Neural progenitor cell (in vitro differentiated cells): ENCODE measurements at places on chromosomes 2 and 18. TPM values are rescaled to one million over a fixed set of nuclear protein-coding genes. Genes with fewer than 3 reads are reported as not detected.

GRCh38 chr2:17149945-17150344 lies 368.3 kb downstream of the RAD51AP2 start:
- H3K27me3 ChIP-seq = no peaks in the 10 kb centered on the region
- no peak overlapping the region for H3K4me3 ChIP-seq
- H3K27ac ChIP-seq = no peak overlapping the region
- no peaks in the 10 kb centered on the region for H3K36me3 ChIP-seq
- H3K4me1 ChIP-seq = no peaks in the 10 kb centered on the region

GRCh38 chr2:155215037-155215707 lies 516.7 kb downstream of the KCNJ3 start:
- no peak for DNase-seq
- no peaks in the 10 kb centered on the region for H3K36me3 ChIP-seq
- peaks cover 9% of the 10 kb centered on the region for H3K4me1 ChIP-seq
- no peak overlapping the region for H3K4me3 ChIP-seq

DNA sequence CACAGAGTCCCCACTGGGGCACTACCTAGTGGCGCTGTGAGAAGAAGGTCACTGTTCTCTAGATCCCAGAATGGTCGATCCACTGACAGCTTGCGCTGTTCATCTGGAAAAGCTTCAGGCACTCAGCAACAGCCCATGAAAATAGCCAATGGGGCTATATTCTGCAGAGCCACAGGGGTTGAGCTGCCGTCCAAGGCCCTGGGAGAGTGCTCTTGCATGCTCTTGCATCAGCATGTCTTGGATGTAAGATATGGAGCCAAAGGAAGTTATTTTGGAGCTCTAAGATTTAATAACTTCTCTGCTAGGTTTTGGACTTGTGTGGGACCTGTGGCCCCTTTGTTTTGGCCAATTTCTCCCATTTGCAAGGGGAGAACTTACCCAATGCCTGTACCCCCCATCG lies 164.7 kb upstream of the HNMT start:
- H3K36me3 ChIP-seq = no peaks in the 10 kb centered on the region
- no peak overlapping the region for H3K27ac ChIP-seq
- no peak for DNase-seq
- no peak overlapping the region for H3K4me3 ChIP-seq
- no peaks in the 10 kb centered on the region for H3K27me3 ChIP-seq
- no peaks in the 10 kb centered on the region for H3K4me1 ChIP-seq

DNA sequence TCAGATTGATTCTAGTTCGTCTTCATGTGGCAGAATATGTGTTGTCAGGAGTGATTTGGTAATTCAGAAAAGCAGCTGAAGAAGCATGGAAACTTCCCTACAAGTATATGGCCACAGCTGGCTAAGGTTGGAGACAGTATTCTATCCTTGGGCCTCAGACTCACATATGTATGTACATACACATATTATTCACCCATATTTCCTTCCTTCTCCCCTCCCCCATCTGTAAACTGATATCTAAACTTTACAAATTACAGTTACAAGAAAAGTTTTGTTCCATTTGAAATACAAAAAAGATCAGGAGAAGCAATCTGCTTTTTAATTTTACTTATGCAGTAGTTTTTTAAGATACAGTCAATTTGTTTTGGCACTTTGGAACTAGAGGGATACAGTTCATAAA lies 3.1 kb downstream of the SP3 start:
- H3K27ac ChIP-seq = no peak overlapping the region
- peaks cover 17% of the 10 kb centered on the region for H3K36me3 ChIP-seq
- DNase-seq = no peak
- H3K4me1 ChIP-seq = peaks cover 28% of the 10 kb centered on the region
- H3K27me3 ChIP-seq = no peaks in the 10 kb centered on the region

GRCh38 chr2:227450311-227450841 lies 21.6 kb upstream of the AGFG1 start:
- no peak overlapping the region for H3K4me3 ChIP-seq
- H3K4me1 ChIP-seq = peaks cover 6% of the 10 kb centered on the region
- H3K27me3 ChIP-seq = no peaks in the 10 kb centered on the region
- no peaks in the 10 kb centered on the region for H3K36me3 ChIP-seq
- DNase-seq = no peak

DNA sequence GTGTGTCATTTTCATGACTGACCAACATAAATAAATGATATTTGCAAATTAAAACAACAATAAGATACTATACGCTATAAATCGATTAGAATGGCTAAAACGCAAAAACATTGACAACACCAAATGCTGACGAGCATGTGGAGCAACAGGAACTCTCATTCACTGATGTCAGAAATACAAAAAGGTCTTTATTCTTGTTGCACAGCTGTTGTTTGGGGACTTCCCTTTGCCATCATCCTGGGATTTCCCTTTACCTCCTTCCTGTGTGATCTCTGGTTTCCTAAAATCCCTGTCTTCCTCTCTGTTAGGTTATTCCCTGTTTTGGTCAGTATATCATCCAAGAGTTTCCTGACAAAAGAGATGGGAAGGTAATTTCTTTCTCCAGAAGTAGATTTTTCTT lies 66.0 kb downstream of the NOL10 start:
- H3K4me1 ChIP-seq = no peaks in the 10 kb centered on the region
- H3K27me3 ChIP-seq = no peaks in the 10 kb centered on the region
- H3K4me3 ChIP-seq = no peak overlapping the region
- H3K27ac ChIP-seq = no peak overlapping the region
- H3K36me3 ChIP-seq = no peaks in the 10 kb centered on the region

GRCh38 chr2:159362816-159363251 lies 76.3 kb upstream of the WDSUB1 start:
- H3K27ac ChIP-seq = no peak overlapping the region
- H3K36me3 ChIP-seq = peaks cover 2% of the 10 kb centered on the region
- H3K4me3 ChIP-seq = no peak overlapping the region
- no peak for DNase-seq
- H3K4me1 ChIP-seq = no peaks in the 10 kb centered on the region

- H3K36me3 ChIP-seq = no peaks in the 10 kb centered on the region
- no peak for DNase-seq
- no peak overlapping the region for H3K27ac ChIP-seq
- no peaks in the 10 kb centered on the region for H3K4me1 ChIP-seq
- H3K27me3 ChIP-seq = no peaks in the 10 kb centered on the region
Measured at GRCh38 chr2:46872902-46873603, 42.6 kb downstream of the MCFD2 start.

DNA sequence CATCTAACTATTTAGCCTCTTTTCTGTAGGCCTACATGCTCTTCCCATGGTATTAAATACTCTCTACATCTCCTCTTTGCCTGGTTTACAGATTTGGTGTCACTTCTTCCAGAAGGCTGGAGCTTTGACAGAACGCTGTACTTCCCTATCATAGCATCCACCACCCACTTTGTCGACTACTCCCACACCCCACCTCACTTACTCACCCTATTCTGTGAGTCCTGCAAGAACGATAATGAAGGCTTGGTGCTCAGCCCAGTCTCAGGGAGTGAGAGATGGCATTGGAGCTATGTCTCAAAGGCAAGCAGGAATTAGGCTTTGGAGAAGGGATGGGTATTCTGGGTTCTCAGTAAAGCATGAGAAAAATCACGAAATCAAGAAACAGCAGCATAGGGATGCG lies 20.3 kb upstream of the KDM3A start:
- H3K27me3 ChIP-seq = peaks cover 18% of the 10 kb centered on the region
- DNase-seq = no peak
- no peak overlapping the region for H3K4me3 ChIP-seq
- no peak overlapping the region for H3K27ac ChIP-seq
- H3K36me3 ChIP-seq = no peaks in the 10 kb centered on the region
- H3K4me1 ChIP-seq = no peaks in the 10 kb centered on the region

DNA sequence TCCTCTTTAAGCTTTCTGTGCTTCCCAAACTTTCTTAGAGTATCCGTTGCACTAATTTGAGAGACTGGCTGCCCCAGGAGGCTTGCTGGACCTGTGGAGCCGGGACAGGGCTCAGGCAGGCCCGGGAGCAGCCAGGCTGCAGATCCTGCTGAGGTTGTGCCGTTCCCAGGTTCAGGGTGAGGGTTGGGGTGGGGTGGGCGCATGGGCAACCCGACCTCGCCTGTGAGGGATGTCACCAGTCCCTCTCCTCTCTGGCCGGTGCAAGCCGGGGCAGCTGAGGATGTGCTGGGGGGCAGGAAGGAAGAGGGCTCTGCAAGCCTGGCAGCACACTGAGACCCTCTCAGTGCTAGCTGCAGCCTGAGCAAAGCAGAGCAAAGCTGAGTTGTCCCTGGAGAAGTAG lies 57.6 kb downstream of the DYSF start:
- H3K36me3 ChIP-seq = no peaks in the 10 kb centered on the region
- H3K4me3 ChIP-seq = no peak overlapping the region
- H3K4me1 ChIP-seq = no peaks in the 10 kb centered on the region
- no peaks in the 10 kb centered on the region for H3K27me3 ChIP-seq
- no peak for DNase-seq

DNA sequence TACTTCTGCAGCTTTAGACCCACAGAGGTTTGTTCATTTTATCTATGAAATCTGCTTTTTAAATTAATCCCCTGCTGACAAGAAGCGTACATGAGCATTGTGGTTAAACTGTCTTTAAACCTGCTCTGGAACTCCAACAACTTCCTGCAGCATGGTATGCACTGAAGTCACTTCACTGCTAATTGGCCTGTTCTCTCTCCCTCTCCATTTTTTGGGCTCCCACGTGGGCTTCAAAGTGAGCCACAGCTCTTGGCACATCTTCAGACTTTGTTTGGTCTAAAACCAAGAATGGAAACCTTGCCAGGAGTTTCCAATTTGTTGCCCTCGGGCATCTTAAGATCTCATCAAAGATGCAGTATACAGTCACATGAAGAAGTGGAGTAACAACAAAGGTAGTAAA lies 311.4 kb downstream of the LRRTM1 start:
- H3K4me3 ChIP-seq = no peak overlapping the region
- H3K4me1 ChIP-seq = no peaks in the 10 kb centered on the region
- H3K27ac ChIP-seq = no peak overlapping the region
- no peak for DNase-seq
- H3K27me3 ChIP-seq = no peaks in the 10 kb centered on the region
- H3K36me3 ChIP-seq = no peaks in the 10 kb centered on the region

DNA sequence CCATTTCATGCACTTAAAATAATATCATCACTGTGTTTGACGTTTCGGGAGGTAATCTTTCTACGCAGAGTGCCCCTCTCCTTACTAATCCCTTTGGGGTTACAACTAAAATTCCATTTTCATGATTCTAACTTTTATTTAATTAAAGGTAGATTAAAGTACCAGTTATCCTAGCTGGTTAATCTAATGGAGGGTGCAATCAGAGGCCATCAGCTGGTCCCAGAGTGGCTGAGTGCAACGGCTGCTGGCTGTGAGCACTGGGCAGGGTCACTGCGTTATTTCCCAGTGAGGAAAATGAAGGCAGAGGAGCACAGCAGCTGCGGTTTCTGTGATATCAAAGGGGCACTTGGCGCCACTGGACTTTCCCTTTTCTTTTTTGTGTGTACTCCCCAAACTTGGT lies 12.1 kb downstream of the SCYGR4 start:
- H3K27me3 ChIP-seq = no peaks in the 10 kb centered on the region
- H3K36me3 ChIP-seq = no peaks in the 10 kb centered on the region
- no peak overlapping the region for H3K4me3 ChIP-seq
- H3K4me1 ChIP-seq = peaks cover 6% of the 10 kb centered on the region

- peak; percentile 63 for DNase-seq
- no peak overlapping the region for H3K27ac ChIP-seq
- no peak overlapping the region for H3K4me3 ChIP-seq
- H3K36me3 ChIP-seq = no peaks in the 10 kb centered on the region
Measured at GRCh38 chr18:34820360-34821065, 110.4 kb downstream of the DTNA start.

DNA sequence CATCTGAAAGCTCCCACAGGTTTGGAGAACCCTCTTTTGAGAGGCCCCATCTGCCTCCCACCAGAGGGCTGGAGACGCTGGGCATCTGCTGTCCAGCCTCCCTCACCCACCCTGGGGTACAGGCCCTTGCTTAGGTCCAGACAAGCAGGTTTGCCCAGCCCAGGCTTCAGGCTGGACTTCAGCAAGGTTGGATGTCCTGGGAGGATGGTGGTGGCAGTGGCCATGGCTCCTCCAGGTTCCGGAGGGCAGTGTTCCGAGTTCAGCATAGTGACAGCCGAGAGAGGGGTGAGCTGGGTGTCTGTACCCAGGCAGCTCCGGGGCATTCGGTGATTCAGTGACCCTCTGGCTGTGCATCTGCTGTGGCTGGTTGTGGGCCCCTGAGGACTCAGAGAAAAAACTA lies 58.2 kb upstream of the HDAC4 start:
- H3K27me3 ChIP-seq = no peaks in the 10 kb centered on the region
- H3K36me3 ChIP-seq = no peaks in the 10 kb centered on the region
- no peak overlapping the region for H3K4me3 ChIP-seq
- H3K4me1 ChIP-seq = no peaks in the 10 kb centered on the region
- H3K27ac ChIP-seq = no peak overlapping the region

DNA sequence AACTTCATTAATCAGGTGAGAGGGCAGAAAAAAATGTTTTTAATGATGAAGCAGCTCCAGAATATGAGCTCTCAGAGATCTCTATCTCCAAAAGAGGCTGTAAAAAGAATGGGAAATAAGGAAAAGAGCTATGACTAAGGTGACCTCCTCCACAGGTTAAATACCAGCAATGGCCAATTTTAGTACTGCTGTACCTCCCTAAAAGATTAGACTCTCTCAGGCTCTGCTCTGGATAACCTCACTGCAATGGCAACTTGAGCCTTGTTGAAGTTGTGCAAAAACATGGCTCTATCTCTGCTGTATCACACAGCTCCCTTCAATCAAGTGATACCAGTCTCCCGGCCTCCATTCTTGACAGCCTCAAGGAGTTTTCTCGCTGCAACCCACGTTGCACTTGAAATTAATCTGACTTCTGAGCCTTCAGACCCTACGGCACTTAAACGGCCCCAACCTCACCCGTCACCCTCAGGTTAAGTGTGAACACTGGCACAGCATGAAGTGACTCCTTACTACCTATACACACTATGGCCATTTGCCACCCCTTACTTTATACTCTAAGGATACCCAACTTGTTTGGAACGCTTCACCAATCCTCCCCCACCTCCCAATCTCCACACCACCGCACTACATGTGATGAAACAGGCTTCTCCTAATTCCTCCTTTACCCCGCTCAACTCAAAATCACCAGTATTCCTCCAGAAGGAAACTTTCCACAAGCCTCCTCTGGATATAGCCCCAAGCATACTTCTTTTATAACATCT lies 36.3 kb downstream of the SMAD2 start:
- peaks cover 24% of the 10 kb centered on the region for H3K4me1 ChIP-seq
- DNase-seq = no peak
- no peak overlapping the region for H3K27ac ChIP-seq
- peaks cover 26% of the 10 kb centered on the region for H3K36me3 ChIP-seq
- no peaks in the 10 kb centered on the region for H3K27me3 ChIP-seq

DNA sequence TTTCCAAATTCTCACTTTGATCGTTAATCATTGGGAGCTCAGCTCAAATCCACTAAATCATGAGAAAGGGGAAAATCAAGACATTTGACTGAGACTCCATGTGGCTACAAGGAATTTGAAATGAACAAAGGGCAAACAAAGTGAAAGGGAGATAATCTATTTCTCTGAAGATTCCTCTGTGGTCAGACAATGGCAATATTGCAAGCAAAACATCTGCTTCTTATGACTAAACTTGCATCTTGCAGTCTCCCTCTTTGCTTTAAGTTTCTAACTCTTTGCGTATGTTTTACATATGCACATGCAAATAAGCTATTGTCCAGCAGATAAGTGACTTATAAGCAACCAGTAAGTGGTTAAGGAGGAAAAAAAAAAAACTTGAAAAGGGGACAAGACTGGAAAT lies 299.1 kb upstream of the NXPH2 start:
- no peaks in the 10 kb centered on the region for H3K27me3 ChIP-seq
- no peak overlapping the region for H3K4me3 ChIP-seq
- DNase-seq = no peak

CERS6 gene
- 35.7 and 50.8 TPM in 2 replicates for total RNA-seq

UGT1A6 gene
- not detected in 2 replicates for total RNA-seq

CAPN14 gene
- 0.04 and 0.19 TPM in 2 replicates for total RNA-seq

CCDC121 gene
- total RNA-seq = 5.1 and 9.2 TPM in 2 replicates

ZNF396 gene
- 1.4 and 2.2 TPM in 2 replicates for total RNA-seq

MTHFD2 gene
- 79.5 and 101 TPM in 2 replicates for total RNA-seq

UGT1A5 gene
- total RNA-seq = not detected in 2 replicates

PPIL3 gene
- total RNA-seq = 87.9 and 152 TPM in 2 replicates
